Hematopoietic multipotent progenitor cell treated with erythropoietin and hydrocortisone succinate and interleukin-3 and kit ligand, for 15 days (in vitro differentiated cells): ENCODE measurements at places on chromosomes 4 and X.

DNA sequence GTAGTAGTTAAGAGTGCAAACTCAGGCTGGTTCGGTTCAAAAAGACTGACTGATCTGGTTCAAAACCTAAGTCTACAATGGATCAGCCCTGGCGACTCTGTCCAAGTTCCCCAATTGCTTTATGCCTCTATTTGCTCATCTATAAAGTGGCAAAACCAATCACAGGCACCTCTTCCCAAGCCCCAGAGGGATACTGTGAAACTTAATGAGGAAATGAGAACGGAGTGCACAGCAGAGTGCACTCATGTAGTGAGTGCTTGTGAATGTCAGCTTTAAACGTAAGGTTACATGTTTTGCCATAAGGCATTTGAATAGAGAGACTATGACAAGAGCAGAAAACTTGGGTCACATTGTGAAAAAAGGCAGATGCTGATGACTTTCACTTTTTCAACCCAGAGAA, 199.7 kb upstream of the KLF3 start:
- DNase-seq: no peak

GRCh38 chrX:39212456-39212855, 411.2 kb downstream of the MID1IP1 start:
- DNase-seq: no peak

DNA sequence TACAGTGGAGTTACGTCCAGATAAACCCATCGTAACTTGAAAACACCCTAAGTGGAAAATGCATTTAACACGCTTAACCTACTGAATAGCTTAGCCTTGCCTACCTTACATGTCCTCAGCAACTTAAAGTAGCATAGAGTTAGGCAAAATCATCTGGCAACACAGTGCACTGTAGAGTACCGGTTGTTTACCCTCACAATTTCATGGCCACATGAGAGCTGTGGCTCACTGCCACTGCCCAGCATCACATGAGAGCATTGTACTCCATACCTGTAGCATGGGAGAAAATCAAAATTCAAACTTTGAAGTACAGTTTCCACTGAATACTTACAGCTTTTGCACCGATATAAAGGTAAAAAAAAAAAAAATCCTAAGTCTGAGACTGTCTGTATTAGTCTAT, 40.6 kb downstream of the GUCY1A1 start:
- DNase-seq: no peak

DNA sequence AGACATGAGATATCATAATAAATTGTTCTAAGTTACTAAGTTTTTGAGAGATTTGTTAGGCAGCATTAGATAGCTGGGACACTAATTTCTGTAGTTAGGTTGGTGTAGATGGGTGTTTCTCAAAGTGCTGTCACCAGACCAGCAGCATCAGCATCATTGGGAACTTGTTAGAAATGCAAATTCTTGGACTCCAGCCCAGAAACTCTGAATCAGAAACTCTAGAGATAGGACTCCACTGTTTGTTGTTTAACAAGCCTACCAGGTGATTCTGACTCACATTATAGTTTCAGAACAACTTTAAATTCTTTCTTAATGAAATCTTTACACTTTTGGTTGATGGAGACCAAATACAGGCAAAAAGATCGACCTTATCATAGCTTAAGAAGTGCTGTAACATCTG, 173.7 kb downstream of the PABPC4L start:
- DNase-seq: no peak

GRCh38 chr4:30863021-30863420, 142.9 kb downstream of the PCDH7 start:
- no peak for DNase-seq

DNA sequence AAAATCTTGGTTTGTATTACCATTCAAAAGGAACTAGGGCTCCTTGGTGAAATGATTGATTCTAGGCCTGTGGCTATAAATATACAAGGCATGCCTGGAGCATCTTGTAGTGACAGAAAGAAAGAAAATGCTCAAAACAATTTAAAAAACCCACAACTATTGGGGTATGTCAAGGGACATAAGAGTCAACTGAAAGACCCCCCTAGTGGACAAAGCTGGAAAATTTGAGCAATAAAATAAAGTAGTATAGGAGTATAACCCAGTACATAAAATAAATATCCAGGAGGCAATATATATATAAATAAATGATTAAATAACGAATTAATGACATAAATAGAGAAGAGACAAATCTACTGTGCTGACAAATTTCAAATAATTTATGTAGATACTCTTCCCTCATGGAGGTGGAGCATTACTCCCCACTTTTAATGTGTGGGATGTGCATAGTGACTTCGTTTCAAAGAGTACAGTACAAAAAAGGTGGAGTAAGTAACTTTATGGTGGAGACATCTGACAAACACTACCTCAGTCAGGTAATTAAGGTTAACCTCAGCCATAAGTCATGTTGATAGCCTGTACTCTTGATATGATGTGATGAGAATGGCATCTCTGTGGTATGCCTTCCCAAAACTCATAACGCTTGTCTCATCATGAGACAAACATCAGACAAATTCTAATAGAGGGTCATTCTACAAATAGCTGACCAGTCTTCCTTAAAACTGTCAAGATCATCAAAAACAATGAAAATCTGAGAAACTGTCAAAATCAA, 185.0 kb upstream of the GLRA2 start:
- no peak for DNase-seq

- peak; percentile 41 for DNase-seq
Measured at GRCh38 chr4:1290165-1290977, 680 bp downstream of the MAEA start.

GRCh38 chr4:110610620-110610939, 12.3 kb downstream of the PITX2 start:
- no peak for DNase-seq

DNA sequence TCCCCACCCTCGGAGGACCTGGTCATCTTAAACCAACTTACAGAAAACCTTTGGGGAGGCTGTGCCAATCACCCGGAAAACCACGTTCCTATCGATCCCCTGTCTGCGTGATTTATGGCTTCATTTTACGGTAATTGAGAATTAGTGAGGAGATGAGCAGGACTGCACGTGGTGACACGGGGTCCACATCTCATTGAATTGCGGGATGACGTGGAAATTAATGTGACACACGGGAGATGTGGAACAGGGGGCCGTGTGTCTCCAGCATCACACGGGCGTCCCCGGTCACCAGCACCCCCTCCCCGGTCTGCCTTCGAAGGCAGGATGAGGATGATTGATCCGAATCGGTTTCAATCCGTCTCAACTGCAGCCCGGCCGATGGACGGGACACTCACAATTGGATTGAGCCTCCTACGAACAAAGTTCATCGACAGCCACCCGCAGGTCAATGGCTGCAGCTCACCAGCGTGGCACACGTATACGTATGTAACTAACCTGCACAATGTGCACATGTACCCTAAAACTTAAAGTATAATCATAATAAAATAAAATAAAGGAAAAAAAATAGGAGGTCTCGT, 160.3 kb downstream of the SHOX start:
- DNase-seq: no peak

DNA sequence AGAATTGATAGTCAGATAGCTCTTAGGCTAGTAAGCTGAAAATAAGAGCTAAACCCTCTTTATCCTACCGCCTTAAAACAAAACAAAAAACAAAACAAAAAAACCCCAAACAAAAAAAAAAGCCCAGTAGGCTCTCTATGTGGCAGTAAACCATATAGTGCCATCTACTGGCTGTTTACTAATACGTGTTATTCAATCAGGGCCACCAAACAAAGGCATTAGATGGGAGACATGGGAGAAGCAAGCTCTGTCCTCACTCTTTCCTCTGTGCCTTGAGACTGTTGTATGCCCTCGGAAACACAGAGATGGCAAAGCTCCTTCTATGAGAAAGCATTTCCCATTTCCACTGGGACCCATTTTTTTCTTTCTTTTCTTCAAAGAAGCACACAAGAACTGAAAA, 148.8 kb upstream of the MID1 start:
- peak; percentile 2 for DNase-seq

- peak; percentile 2 for DNase-seq
Measured at GRCh38 chrX:3638280-3638873, 75.1 kb downstream of the PRKX start.

DNA sequence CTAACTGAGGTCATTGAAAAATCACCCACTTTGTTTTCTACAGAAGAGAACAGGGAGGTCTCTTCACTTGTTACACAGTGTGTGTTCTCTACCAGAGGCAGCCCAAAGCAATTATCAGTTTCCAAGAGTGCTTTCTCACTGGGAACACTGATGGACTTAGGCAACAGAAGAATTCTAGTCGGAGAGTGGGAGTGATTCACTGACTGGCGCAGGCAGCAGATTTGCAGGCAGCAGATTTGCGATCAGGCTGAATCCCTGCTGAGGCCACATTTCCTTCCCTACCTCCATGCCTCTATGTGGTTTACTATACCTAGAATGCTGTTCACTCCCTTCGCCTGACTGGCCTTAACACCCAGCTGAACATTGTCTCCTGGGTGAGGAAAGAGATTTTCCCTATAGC, 6.6 kb downstream of the OCIAD2 start:
- DNase-seq: no peak

GRCh38 chr4:30881985-30882384, 161.8 kb downstream of the PCDH7 start:
- no peak for DNase-seq

DNA sequence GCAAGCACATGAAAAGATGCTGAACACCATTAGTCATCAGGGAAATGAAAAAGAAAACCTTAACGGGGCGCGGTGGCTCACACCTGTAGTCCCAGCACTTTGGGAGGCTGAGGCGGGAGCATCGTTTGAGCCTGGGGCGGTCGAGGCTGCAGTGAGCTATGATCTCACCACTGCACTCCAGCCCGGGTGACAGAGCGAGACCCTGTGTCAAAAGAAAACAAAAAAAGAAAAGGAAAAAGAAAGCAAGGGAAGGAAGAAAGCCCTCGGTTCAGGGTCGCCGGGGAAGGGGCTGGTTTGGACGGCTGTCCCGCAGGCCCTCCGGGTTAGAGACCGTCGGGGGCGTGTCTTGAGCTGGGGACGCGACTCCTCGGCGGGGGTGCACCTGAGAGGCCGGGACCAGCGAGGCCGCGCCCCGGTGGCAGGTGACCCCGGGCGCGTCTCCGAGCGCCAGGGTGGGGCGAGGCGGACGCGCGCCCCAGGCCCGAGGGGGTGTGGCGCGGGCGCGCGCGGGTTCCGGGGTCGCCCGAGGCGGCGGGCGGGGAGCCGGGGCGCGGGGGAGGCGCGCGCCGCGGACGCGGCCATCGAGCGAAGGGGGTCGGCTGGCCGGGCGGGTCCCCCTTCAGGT, 478 bp upstream of the PLXNA3 start:
- DNase-seq: no peak

DNA sequence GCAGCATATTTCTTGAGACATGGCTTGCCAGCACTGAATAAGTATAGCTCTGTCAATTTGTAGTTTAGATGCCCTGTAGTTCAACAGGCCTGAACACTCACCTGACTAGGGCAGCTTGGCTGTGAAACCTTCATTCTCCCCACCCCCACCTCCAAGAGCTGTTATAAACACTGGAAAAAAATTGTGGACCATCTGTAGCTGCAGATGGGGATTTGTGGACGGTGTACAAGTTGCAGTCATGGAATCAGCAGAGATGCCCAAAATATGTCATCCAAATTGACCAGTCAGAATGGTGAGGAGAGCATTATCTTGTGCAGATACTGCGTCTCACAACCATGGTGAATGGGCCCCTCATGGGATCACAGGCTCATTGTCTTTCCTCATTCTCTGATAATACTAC, 76.2 kb upstream of the PAQR3 start:
- no peak for DNase-seq

- no peak for DNase-seq
Measured at GRCh38 chrX:98924511-98924910, 1485.6 kb downstream of the PCDH19 start.

GRCh38 chrX:38718311-38718710, 82.9 kb upstream of the MID1IP1 start:
- no peak for DNase-seq

DNA sequence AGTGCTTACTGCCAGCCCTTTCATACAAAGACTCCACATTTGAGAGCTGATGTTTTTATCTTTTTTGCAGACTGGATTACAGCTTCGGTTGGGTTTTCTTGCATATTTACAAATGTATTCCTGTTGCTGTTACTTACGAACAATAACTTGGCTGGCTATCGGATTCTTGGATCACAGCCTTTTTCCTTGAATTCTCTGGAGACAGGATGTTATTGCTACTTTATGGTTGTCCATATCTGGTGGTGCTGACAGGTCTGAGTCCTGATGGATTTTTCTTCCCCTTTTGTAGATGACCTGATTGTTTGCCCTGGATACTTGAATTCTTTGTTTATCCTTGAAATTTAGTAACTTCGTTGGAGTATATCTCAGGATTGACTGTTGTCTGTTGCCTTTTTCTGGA, 77.7 kb downstream of the PDK3 start:
- DNase-seq: no peak

- peak; percentile 59 for DNase-seq
Measured at GRCh38 chrX:103688946-103689345, 2.4 kb upstream of the MORF4L2 start.

GRCh38 chr4:152283801-152284470, 252.0 kb downstream of the FBXW7 start:
- DNase-seq: no peak

GRCh38 chrX:70352496-70352895, 62.6 kb downstream of the KIF4A start:
- DNase-seq: no peak

GRCh38 chr4:30755346-30755745, 35.2 kb downstream of the PCDH7 start:
- DNase-seq: no peak

DNA sequence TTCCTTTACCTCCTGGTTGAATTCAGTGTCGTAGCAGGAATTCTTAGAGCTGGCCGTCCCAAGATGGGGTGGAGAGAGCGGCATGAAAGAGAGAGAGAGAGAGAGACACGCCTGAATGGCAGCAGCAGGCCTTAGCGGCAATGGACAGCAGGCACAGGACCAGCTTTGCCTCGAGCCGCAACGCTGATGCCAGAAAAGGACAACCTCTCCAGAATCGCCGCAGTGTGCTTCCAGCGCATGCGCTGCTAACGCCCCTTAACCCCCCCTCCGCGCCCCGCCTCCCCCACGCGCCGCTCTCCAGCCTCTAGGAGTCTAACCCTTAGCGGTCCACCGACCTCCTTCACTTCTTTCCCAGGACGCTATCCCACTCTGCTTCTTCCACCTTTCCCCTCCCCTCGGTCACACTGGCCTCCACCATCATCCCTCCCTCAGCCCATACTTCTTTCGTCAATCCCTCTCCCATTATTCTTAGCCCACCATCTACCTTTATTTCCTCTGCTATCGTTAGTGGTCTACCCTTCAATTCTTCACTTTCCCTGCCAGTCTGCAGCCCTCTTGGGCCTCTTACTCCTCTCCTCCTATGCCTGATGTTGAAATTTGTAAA, 10.5 kb upstream of the ZCCHC13 start:
- peak; percentile 65 for DNase-seq

GRCh38 chr4:18106620-18107019, 85.1 kb upstream of the LCORL start:
- peak; percentile 7 for DNase-seq

- DNase-seq: no peak
Measured at GRCh38 chr4:66647926-66648325, 897.4 kb downstream of the CENPC start.
